ENCODE measurements at places on chromosomes 2 and 18.

DNA sequence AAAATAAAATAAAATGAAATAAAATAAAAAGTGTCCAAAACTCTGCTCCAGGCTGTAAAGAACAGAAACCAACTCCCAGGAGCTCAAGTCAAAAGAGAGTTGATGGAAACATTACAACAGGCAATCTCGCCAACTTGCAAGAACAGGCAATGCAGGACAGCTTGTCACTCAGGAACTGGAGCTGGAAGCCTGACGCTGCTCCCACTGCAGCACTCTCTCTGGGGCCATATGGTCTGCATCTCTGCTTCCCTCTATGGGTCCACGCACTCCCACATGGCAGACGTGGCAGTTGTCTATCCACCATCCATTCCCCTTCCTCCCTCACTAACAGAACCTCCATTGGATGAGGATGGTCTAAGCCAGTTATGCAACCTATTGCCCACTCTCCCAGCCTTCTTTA is 23.3 kb upstream of the ARPC2 start:
- no peak for DNase-seq

DNA sequence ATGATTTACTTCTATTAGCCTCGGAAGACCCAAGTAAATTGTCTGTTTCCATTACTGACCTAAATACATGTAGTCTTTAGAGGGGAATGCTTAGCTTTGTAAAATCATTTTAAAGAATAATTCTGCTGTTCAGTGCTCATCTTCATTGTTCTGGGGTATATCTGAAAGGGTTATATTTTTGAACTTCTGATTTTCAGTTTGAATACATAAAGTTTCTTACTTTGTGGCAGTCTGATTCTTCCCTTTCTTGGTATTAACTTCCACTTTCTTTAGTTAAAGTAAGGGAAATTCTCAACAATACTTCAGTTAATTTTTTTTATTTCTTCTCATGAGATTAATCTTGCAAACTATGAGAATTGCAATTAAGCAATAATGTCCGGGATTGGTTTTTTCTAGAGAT is 148.4 kb downstream of the DOCK10 start:
- DNase-seq, result no peak

DNA sequence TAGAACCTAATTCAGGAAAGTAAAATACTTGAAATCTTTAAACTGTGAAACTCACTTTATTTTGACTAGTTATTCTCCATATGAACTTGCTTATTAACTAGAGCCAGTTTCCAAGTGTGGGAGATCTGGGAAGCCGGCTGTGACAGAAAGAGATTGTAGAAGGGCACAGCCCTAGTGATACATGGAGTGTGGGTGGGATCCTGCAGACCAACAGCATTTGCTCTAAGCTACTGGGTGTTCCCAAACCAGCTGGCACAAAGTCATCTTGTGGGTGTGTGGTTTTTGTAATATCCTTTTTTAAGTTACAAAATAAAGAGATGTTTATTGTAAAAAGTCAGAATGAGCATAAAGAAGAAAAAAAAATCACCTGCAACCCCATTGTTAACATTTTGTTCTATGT is 3.4 kb downstream of the DUSP19 start:
- DNase-seq, result no peak

GRCh38 chr2:98658816-98659490 is 50.6 kb downstream of the UNC50 start:
- no peak for DNase-seq

- no peak for DNase-seq
Observed at GRCh38 chr2:197251576-197251975, 59.0 kb downstream of the ANKRD44 start.

GRCh38 chr2:222296911-222297599 is 1.7 kb downstream of the PAX3 start:
- DNase-seq, result no peak

DNA sequence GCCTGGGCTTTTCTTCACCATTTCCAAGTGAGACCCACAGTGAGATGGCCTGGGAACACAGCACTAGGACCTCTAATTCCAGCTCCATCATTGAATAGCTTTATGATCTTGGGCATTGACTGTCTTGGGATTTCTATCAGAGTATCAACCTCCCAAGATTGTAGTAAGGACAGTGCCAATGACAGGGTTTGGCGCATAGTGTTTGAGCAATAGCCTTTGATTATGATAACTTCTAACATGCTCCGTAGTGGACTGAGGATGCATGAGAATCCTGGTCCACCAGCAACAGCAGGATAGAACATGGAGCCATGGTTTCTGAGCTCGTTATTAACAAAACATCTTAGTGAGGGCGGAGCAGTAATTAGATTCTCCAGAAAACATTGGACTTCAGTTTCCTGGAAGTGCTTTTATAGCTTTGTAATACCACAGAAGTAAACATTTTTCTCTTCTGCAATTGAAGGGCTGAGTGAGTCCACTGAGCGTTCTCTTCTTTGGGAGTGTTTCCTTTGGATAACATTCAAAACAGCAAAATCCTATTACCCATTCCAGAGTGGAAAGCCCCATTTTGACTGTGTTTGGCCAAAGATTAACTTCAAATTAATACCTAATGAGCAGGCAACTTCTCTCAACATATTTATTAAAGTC is 63.7 kb downstream of the IL1R2 start:
- DNase-seq, result no peak

GRCh38 chr18:72634500-72634899 is 90.4 kb upstream of the CBLN2 start:
- DNase-seq, result no peak

GRCh38 chr2:146665800-146666199 is 1179.0 kb upstream of the ACVR2A start:
- DNase-seq, result no peak

- DNase-seq, result no peak
Observed at GRCh38 chr2:71850306-71850801, 297.3 kb downstream of the CYP26B1 start.

GRCh38 chr18:59833785-59834184 is 66.0 kb upstream of the PMAIP1 start:
- no peak for DNase-seq

- DNase-seq, result no peak
Observed at GRCh38 chr2:23703037-23703582, 223.8 kb downstream of the ATAD2B start.

DNA sequence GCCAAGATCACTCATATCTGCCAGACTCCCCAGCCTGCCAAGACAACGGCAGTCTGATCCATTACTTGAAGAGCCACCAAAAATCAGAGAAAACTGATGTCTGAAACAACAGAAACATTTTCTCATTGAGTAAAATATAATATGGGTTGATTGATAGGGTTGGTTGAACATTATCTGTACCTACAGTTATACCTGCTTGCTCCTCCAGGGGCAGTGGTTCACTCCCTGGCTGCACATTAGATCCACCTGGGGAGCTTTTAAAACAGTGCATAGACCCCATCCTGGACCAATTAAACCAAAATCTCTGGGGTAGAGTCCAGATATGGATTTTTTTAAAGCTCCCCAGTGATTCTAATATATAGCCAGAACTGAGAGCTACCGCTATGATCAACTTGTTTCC is 43.6 kb upstream of the SLC14A2 start:
- no peak for DNase-seq

DNA sequence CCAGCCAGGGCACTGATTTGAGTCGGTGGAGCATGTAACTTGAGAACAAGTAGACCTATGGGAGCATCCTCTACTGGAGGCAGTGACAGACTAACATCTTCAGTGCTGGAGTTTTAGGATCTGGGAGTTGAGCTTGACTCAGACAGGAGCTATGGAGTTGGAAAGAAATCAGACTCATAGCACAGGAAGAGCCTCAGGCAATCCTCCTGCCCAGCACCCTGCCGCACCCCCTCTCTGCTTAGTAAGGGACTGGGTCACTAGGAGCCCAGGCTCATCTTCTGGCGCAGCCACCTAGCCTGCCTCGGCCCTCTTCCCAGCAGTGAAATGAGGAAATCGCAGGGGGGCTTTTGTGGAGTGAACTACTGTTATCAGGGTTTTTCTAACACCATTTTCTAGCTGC is 3.6 kb downstream of the ARID5A start:
- no peak for DNase-seq

GRCh38 chr2:186903216-186903615 is 54.2 kb upstream of the ZSWIM2 start:
- DNase-seq, result no peak

DNA sequence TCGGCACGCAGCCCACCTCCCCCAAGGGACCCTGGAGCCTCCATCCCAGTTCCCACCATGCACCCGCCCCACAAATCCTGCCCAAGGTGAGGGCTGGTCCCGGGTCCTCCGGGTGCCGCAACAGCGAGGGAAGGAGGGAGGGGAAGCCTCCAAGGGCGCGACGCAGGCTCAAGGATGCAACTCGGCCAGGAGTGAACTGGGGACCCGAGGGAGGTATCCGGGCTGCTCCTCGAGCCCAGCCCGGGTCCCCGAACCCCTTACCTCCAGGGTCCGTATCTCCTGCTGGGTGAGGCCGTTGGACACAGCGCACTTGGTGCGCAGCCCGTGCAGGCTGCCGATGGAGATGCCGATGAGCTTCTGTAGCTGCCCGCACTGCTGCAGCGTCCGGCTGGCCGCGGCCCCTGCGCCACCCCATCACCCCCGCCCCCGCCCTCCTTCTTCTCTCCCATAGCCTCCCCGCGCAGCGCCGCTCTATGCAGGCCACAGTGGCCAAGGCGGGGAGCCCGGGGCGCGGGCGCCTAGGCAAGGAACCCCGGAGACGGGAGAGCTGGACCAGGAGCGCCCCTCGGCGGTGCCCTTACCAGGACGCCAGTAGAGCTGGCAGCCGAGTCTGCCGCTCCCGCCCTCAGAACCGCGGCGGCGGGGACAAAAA is 124.1 kb downstream of the ANKRD30BL start:
- DNase-seq, result no peak

GRCh38 chr2:54480025-54480424 is 23.9 kb downstream of the SPTBN1 start:
- no peak for DNase-seq

- DNase-seq, result no peak
Observed at GRCh38 chr2:72117029-72117428, 30.6 kb downstream of the CYP26B1 start.

GRCh38 chr2:88230911-88231310 is 60.8 kb downstream of the THNSL2 start:
- DNase-seq, result no peak

DNA sequence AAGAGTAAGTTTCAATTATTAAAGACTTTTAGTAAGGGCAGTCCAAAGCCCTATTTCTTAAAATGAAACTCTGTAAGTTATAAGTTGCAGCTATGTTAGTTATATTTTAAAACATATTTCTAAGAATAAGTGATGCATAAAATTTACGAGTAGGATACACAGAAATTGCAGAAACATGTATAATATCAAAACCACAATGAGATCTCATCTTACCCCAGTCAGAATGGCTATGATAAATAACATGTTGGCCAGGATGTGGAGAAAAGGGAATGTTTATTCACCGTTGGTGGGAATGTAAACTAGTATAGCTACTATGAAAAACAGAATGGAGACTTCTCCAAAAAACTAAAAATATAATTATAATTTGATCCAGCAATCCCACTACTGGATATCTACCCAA is 201.2 kb downstream of the CBLN2 start:
- DNase-seq, result no peak

DNA sequence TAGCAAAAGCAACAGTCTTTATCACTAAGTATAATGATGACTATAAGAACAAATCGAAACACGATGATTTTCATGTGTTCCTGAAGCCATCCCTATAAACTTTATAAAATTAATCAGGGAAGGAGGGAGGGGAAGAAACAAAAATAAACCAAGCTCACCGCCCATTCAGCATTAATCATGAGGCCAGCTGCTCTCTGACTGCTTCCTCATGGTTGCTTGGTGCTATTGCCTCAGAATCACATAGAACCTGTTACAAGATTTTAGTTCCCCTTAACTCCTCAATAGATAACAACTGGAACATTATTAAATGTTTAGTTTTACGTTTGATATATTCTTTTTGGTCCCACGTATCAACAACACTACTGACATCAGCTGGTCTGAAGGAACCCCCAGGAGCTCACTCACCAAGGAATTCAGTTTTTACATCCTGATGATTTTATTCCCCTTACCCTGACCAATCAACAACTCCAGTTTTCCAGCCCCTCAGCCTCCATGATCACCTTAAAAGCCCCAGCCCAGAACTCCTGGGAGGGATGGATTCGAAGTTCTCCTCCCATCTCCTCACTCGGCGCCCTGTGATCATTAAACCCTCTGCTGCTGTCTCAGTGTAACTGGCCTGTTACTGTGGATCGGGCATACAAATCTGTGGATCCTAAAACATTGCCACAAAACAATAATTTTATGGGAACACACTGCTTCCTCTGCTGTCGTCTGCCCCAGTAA is 10.6 kb upstream of the HNRNPLL start:
- DNase-seq, result no peak

DNA sequence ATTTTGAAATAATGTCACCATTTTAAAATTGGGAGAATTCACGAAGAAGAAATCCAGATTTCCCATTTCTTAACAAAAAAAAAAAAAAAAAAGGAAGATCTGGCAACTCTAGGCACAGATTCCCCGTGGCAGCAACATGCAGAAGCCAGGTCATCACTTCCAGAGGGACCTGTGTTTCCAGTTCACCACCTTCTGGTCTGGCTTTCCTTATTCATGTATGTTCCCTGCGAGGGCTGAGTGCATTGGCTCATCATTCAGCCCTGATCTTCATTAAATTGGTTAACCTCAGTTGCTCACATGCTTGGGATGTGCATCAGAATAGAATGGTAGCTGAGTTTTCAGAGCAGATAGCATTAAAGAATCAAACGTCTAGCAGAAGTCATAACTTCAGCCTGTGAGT is 25.0 kb upstream of the MAP3K20 start:
- DNase-seq, result no peak

DNA sequence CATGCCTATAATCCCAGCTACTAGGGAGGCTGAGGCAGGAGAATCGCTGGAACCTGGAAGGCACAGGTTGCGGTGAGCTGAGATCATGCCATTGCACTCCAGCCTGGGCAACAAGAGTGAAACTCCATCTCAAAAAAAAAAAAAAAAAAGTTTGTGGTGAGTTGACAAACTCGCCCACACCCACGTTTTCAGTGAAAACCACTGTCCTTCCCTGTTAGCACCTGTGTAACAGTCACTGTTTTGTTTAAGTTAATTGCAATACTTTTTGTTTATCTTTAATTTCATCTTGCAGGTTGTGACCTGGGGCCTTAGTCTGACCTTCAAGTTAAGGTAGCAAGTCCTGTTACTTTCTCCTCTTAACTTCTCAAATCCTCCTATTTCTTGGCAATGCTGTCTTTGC is 65.5 kb upstream of the SKOR2 start:
- no peak for DNase-seq

- peak; percentile 52 for DNase-seq
Observed at GRCh38 chr2:160994141-160995002, 165.9 kb upstream of the TANK start.

DNA sequence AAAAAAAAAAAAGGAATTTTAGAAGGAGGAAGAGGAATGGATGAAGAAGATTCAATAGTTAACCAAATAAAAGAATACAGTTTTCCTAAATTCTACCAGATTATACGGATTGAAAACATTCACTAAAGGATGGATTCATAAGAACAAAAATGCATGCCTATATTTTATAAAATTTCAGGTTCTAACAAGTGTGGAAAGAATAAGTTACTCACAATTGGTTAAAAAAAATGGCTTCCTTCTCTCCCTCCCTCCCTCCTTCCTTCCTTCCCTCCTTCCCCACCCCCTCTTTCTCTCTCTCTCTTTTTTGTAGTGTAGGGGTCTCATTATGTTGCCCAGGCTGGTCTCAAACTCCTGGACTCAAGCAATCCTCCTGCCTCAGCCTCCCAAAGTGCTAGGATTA is 1.6 kb upstream of the TP53I3 start:
- DNase-seq, result no peak

Data from stimulated activated CD4-positive, alpha-beta T cell treated with anti-CD3 and anti-CD28 coated beads, Interleukin-15, amount 100 ng/mL, for 48 hours (primary cell).